ENCODE measurements at places on chromosomes 5 and 9.

GRCh38 chr9:93265972-93266371, 82.0 kb downstream of the WNK2 start:
- DNase-seq = no peak

DNA sequence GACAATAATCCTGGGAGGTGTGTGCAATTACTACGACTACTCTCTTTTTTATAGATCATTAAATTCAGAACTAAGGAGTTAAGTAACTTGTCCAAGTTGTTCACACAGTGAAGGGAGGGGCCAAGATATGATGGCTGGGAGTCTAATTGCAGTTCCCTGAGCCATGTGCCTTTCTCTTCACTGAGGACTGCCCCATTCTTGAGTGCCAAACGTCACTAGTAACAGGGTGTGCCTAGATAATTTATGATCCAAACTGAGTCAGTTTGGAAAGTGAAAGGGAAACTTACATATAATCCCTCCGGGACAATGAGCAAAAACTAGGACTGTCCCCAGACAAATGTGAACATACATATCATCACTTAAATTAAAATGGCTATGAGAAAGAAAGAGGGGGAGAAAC, 20.2 kb downstream of the IL7R start:
- DNase-seq = no peak

DNA sequence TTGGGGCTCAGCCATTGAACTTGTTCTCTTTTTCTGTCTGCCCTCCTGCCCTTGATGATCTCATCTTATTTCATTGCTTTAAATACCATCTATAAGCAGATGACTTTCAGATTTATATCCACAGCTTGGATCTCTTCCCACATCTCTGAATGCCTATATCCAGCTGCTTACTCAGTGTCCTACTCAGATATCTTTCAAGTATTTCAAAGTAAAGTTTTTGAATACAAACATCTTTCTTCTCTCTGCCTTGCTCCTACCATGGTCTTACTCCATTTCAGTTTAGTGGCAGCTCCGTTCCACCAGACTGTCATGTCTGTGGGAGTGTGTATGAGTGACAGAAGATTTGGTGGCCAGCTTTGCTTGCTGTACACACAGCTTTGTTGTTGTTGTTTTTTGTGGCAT, 59.7 kb downstream of the ERBIN start:
- DNase-seq = no peak

DNA sequence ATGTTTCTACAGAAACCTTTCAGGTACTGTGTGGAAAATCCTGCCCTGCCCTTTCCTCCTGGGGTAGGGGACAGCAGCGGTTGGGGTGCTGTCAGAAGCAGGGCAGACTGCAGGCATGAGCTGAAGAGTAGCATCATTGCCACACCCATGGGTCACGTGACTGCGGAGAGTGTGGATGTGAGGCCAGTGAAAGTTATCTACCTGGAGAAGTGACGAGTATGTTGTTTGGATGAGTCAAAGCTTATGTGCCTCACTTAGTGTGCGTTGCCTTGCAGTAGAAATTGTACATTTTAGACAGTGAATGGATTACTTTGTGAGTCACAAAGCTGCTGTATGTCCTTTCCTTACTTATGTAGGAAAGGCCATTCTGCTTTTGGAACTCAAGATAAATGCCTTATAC, 21.7 kb upstream of the ACTBL2 start:
- DNase-seq = no peak

- DNase-seq = no peak
These were observed 76.4 kb downstream of the SMIM15 start for GRCh38 chr5:61085885-61086284.

GRCh38 chr5:113378081-113378480, 56.7 kb downstream of the TSSK1B start:
- no peak for DNase-seq

GRCh38 chr5:145633474-145633873, 201.7 kb downstream of the PRELID2 start:
- DNase-seq = no peak

- DNase-seq = no peak
These were observed 139.3 kb upstream of the FBXL17 start for GRCh38 chr5:108521011-108521700.

- DNase-seq = no peak
These were observed 31.9 kb downstream of the FAM219A start for GRCh38 chr9:34426347-34427074.

GRCh38 chr5:92552206-92553160, 1028.5 kb downstream of the NR2F1-AS1 start:
- no peak for DNase-seq

DNA sequence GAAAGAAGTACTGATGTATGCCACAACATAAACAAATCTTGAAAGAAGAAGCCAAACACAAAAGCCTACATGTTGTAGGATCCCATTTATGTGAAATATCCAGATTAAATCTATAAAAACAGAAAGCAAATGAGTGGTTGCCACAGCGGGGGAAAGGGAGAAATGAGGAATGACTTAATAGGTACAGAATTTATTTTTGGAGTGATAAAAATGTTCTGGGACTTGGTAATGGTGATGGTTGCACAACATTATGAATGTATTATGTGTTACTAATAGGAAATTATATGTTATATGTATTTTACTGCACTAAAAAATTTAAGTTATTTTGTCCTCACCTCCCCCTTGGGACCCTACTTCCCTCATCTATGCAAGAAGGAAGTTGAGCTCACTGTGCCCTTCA, 16.4 kb upstream of the TTC1 start:
- DNase-seq = no peak

DNA sequence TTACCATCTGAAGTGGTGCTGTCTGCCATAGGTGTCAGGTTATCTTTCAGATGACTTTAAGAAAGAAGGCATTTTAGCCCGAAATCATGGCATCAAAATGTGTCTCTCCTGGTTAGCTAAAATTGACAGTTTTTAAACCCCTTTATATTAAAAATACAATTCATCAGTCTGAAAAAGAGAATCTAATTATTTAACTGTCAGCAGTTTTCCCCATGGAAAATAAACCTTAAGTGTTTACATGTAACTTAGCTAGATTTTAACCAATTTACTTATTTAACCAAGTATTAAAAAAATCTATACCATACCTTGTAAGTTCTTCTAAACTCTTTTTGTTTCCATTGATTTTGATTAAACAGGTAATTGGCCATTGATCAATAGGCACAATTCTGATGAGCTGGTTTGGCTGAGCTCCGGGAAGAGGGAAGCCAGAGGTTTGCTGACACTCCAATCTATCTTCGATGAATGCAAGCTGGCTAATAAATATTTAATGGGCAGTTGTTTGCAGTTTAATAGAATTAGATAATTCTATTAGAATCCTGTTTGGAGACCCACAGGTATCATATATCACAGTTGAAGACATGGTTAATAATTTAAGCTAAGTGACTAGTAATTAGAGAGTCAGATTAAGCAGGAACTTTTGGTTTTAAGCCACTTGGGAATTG, 114.0 kb downstream of the MAT2B start:
- DNase-seq = no peak

GRCh38 chr5:134029156-134029555, 24.4 kb upstream of the VDAC1 start:
- no peak for DNase-seq

GRCh38 chr9:95055851-95056551, 261.5 kb downstream of the FANCC start:
- DNase-seq = no peak

- no peak for DNase-seq
These were observed 4.6 kb upstream of the RASEF start for GRCh38 chr9:83067579-83067978.

DNA sequence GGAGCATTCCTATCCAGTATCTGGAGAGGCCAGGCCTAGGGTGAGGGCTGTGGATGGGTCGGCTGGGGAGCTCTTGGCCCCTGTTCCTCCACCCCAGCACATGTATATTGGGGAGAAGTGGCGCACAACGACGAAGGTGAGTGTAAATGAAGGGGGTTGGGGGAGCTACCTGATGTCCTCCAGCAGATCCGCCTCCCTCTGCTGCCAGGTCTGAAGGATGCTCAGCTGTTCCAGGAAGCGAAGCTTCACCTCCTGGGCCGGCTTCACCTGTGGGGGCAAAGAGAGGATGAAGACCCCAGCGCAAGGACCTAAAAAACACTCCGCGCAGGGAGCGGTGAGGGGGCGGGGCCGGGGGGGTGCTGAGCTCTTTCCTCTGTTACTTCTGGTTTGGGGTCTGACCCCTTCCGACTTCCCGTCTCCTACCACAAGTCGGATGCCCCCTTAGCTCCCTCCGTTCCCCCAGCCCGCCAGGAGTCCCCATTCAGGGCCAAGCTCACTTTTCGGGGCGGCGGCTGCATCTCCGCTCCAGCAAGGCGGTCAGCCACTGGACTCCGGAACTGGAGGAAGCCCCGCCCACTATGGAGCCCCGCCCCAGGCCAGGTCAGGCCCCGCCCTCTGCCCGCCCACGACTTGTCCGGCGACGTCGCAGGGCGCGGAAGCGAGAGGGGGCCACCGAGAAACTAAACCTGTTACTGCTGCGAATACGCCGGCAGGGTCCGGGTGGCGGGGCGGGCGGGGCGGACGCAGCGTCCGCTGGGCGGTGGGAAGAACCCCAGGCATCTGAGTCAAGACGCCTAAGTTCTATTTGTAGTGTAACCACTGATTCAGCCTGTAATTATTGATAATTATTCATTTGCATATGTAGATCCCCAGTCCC, at the start of gene FCHSD1:
Gene FCHSD1 (minus strand): TSS at position 568 of the 877 bp plus-strand sequence. CDS start 50 bp downstream, at position 518.
- DNase-seq = peak; percentile 75

- no peak for DNase-seq
These were observed 29.2 kb upstream of the SYK start for GRCh38 chr9:90772386-90772785.

DNA sequence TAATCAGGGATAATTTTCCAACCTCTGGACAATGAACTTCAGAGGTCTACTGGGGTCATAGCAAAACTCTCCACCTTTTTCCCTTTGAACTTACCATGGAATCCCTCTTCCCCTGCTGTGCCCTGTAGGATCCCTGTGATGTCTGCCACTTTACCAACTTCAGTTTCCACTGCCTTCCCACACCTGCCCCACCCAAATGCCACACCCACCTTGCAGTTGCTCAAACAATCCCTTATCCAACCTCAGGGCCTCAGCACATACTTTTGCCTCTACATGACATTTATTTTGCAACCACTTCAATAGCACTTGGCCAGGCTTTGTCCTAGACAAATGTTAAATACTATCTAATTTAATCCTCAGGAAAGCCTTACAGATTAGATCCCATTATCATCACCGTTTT, 463.7 kb upstream of the WWC1 start:
- no peak for DNase-seq

GRCh38 chr9:11158063-11158462, 545.3 kb upstream of the PTPRD start:
- no peak for DNase-seq

GRCh38 chr5:1276930-1277329, 17.9 kb downstream of the TERT start:
- no peak for DNase-seq

DNA sequence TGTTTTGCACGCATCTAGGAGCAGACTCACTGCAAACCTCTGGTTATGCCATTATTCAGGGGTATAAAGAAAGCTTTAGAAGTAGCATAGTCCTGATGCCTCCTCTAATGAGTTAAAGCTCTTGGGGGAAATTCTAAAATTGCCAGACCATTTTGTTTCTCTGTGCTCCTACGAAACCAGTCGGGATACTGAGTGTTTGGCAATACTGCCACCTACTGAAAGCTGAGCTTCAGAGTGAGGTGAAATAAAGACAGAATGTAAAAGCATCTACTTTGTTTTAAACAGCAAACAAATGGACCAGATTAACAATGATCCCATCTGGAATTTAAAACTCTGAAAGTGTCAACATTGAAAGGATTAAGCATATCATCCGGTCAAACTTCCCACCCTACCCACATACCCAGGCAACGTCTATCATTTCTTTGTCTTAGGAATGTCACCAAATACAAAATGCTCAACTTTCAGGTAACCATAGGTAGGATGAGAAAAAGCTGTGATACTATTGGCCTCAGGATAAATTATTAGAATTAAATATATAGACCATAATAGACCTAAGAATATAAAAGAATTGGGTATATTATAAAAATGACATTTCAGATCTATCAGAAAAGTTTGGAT, 77.8 kb upstream of the SHISAL2B start:
- no peak for DNase-seq

GRCh38 chr5:164360589-164360988, 855.2 kb downstream of the MAT2B start:
- no peak for DNase-seq

GRCh38 chr5:148063861-148064260, at the start of gene SPINK5:
Gene SPINK5, plus strand, starts transcription at chr5:148063980. Its CDS starts 65 bp downstream, at chr5:148064045.
- DNase-seq = no peak

DNA sequence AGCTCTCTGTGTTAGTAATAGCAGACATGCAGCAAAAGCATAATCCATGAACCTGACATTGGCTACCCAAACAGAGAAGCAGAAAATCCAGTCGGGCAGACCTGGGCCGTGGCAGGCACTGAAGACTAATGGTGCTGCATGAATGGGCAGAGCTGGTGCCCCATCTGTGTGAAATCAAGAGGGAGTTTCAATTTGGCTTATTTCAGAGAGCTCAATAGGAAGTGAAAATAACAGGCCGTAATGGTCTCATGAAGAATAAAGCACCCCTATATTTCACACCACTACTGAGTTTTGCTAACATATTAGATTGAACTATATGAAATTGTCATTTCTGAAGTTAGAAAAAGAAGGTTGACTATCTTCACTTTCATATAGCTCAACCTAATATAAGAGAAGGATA, 149.7 kb downstream of the ENC1 start:
- no peak for DNase-seq

- DNase-seq = no peak
These were observed 2.9 kb upstream of the ALDOB start for GRCh38 chr9:101438523-101438922.
